ENCODE measurements at places on chromosomes 16 and 17.

DNA sequence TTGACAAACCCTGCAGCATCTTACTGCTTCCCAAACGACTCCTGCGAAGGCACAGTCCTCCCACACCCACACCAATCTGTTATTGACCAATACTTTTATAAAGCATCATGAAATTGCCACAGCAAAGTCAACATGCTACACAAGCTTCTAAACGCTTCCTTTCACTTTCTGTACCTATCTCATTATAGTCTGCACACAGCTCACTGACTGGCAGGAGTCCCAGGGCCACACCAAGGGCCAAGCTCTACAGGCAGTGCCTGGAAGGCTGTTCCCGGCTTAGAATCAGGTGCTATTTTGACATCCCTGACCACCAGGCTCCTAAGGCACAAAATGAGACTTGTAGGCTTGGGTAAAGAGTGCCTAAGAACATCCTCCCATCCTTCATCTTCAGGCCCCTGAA, 39.5 kb downstream of the USP7 start:
- no peak for DNase-seq

- no peak for DNase-seq
Observed at GRCh38 chr16:82657239-82657638, 30.5 kb downstream of the CDH13 start.

DNA sequence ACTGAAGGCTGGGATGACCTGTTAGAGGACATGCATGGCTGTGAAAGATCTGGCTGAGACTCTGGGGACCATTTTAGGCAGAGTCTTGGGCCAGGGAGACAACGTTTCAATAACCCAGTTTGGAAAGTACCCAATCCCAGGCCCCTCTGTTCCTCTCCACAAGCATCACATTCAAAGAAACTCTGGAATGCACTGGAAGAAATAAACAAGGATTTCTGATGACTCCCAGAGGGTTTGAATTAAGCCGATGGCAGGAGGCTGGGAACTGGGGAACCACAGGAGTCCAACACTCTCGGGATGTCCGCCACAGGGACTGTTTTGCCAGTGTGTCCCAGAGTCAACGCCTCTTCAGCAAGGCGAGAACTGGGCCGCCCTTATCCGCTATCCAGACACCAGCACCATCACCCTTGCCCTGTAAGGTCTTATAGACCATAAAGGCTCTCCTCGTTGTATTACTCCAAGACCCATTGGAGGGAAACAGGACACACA, 3.3 kb downstream of the PMP22 start:
- DNase-seq, result no peak

GRCh38 chr16:48961546-48961945, 320.1 kb downstream of the CBLN1 start:
- no peak for DNase-seq

GRCh38 chr17:40551879-40552768, 13.1 kb downstream of the CCR7 start:
- DNase-seq, result no peak

- no peak for DNase-seq
Observed at GRCh38 chr16:68117884-68118283, 32.7 kb downstream of the NFATC3 start.

DNA sequence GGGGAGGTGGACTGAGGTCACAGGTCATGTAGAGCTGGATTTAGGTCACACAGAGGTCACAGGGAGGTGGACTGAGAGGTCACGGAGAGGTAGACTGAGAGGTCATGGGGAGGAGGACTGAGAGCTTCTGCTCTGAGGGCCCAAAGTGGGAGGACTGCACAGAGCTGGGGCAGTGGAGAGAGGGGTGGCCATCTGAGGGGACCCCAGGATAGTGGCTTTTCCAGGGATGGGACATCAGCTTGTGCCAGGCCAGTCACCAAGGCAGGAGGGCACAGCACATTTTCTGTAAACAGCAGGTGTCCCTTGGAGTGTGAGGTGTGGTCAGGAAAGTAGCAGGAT, 26.1 kb upstream of the JPT2 start:
- DNase-seq, result no peak

DNA sequence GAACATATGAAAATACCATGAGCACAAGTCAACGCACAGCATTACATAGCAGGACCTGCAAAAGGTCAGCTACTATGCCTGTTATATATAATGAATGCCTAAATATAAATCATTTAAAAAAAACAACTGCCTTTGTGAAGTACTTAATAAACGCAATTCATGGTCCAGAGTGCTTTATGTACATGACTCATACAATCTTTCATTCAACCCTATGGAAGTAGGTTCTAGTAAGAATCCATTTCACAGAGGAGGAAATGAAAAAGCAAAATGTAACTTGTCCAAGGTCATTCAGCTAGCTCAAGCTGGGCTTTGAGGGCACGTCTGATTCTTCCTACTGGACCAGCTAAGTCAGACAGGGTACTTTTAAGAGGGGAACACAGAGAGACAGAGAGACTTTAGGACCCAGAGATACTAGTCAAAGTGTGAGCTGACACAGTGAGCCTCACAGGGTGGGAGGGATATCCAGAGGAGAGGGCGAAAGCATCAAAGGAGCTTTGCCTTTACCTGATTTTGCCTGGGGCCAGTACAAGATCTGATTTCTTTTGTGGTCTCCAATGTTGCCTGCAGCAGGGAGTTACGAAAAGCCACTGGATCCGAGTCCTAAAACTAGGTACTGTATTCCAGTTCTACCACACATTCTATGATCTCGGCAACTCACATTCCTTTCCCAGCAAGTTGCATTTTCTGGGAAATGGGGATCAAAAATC, 83.4 kb upstream of the ZFHX3 start:
- DNase-seq, result no peak

DNA sequence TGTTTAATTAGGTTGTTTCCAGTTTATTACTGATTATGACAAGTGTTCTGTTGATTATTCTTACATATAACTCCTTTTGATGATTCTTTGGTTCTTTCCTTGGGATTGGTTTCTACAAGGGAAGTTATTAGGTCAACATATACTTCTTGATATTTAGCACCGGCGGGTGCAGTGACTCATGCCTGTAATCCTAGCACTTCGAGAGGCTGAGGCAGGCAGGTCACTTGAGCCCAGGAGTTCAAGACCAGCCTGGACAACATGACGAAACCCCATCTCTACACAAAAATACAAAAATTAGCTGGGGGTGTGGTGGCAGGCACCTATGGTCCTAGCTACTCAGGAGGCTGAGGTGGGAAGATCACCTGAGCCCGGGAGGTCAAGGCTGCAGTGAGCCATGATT, 120.2 kb upstream of the HAS3 start:
- DNase-seq, result no peak

GRCh38 chr16:12193692-12194091, 217.2 kb downstream of the SNX29 start:
- peak; percentile 12 for DNase-seq

- peak; percentile 49 for DNase-seq
Observed at GRCh38 chr16:89437251-89437987, 52.9 kb downstream of the ANKRD11 start.

DNA sequence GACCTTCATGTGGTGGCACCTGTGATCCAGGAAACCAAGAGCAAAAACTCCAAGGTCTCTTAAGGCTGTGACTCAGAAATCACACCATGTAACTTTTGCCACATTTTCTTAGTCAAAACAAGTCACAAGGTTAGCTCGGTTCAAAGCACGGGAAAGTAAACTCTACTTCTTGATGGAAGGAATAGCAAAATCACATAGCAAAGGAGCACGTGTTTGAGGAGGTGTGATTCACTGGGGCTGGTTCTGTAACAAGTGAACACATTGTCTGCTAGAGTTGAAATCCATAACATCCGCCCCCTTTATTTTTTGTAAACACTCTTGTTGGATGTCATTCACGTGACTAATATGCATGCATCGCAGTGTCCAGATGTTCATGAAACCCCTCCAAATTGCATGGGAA, 415.0 kb upstream of the MAF start:
- DNase-seq, result no peak

DNA sequence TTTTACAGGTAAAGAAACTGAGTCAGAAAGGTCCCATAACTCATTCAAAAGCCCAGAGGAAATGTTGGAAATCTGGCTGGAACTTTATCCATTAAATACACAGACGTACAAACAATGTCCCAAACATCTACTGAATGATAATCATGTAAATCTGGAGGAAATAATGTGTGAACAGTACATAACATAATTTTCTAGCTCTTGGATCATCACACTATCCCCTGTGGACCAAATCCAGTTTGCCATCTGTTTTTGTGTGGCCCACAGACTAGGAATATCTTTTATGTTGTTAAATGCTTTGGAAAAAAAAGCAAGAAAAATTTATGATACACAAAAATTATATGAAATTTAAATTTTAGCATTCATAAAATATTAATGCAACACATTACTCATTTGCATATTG, 389.9 kb upstream of the SOX9 start:
- no peak for DNase-seq

- DNase-seq, result no peak
Observed at GRCh38 chr16:77784441-77785372, 3.7 kb upstream of the VAT1L start.

GRCh38 chr16:49639739-49640431, 216.0 kb downstream of the ZNF423 start:
- DNase-seq, result no peak

DNA sequence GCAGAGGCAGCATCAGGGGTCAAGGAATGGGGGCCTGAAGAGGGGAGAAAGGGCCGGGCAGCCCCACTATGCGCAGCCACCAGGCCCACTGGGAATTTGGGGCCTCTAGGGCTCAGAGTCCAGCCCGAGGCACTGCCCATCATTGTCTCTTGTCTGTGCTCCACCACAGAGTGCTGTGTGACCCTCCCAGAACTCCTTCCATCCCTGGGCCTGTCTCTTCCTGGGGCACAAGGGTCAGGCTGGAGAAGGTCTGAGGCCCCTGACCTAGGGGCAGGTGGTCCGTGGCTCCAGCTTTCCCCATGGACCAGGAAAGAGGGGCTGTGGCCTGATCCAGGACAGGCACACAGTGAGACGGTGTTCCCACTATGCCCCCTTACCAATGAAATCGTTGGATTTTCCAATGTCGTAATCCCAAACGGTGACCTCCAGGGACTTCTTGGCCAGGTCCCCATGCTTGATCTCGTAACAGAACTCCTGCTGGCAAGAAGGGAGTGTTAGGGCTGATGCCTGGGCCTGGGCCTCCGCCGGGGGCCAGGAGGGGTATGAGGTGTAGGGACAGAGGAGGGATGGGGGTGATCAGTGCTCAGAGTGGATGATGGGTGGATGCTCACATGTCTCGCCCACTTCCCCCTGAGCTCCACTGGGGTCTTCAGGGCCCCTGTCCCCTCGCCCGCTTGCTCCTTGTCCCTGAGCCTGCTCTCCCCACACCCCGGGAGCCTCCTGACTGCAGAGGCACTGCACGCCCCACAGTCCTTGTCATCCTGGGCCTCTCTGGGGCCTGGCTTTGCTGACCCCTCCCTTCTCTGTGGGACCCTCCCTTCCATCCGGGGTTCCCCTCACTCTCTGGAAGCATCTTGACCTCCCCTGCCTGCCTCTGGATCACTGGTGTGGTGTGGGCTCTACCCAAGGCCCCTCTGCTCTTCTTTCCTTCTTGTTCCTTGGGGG, 10.7 kb downstream of the SCGB1C2 start:
- DNase-seq, result no peak

- DNase-seq, result no peak
Observed at GRCh38 chr17:3512505-3513171, 36.8 kb downstream of the ASPA start.

DNA sequence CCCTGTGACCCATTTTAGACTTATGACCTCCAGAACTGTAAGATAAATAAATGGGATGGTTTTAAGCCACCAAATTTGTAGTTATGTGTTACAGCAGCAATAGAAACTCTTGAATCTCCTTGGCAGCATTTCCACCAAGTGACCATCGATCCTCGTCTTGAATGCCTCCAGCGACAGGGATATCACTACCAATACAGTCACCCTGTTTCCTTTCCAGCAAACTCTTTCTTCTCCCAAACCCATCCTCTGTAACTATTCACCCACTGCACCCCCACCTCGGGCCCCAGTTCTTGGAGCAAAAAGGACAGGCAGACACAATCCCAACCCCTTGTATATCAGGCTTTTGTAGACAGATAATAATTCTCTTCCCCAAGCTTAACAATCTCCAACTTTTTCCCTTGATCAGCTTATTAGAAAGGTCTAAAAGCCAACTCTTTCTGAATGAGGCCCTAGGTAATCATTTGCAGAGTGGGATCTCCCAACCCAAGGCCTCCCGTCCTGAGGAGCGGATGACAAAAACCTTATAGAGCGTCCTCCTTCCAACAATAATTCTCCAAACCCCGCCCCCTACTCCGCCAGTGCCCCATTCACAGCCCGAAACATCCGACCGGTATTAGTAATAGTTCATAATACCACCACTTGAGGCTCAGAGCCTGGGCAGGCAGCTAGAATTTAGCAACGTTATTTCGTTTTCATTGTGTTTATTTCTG, 14.7 kb upstream of the PLLP start:
- DNase-seq, result no peak

GRCh38 chr16:1144476-1145382, 8.2 kb upstream of the CACNA1H start:
- DNase-seq, result no peak

DNA sequence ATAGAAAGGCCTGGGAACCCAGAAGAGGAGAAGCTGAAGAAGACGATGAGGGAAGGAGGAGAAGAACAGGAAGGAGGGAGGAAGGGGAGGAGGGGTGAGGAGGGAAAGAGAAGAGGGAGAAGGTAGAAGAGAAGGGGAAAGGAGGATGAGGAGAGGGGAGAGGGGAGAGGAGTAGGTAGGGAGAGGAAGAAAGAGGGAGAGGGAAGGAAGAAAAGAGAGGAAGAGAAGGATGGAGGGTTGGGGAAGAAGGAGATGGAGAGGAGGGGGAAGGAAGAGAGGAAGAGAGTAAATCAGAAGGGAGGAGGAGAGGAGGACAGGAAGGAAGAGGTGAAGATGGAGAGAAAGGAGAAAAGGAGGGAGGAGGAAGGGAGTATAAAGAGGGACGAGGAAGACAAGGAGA, 109.6 kb upstream of the IRX6 start:
- no peak for DNase-seq

DNA sequence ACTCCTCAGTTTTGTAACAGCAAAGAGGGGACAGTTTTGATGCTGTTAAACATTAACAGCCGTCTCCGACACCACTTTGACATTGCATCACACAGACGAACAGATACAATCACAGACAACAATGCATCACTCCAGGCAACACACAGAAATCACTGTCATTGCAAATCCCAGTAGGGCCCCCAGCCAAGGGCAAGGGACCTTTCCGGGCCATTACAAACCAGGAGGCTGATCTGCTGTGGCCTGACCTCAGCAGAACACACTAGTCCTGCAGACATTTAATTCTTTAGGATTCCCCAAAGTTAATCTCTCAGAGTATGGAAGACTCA, 136.2 kb upstream of the RCVRN start:
- no peak for DNase-seq

Data from suppressor macrophage (primary cell).